ENCODE measurements at places on chromosomes 6 and 20. TPM values are rescaled to one million over a fixed set of nuclear protein-coding genes. Genes with fewer than 3 reads are reported as not detected.

GRCh38 chr20:59171986-59172385, 8.4 kb downstream of the ZNF831 start:
- no peak for DNase-seq

DNA sequence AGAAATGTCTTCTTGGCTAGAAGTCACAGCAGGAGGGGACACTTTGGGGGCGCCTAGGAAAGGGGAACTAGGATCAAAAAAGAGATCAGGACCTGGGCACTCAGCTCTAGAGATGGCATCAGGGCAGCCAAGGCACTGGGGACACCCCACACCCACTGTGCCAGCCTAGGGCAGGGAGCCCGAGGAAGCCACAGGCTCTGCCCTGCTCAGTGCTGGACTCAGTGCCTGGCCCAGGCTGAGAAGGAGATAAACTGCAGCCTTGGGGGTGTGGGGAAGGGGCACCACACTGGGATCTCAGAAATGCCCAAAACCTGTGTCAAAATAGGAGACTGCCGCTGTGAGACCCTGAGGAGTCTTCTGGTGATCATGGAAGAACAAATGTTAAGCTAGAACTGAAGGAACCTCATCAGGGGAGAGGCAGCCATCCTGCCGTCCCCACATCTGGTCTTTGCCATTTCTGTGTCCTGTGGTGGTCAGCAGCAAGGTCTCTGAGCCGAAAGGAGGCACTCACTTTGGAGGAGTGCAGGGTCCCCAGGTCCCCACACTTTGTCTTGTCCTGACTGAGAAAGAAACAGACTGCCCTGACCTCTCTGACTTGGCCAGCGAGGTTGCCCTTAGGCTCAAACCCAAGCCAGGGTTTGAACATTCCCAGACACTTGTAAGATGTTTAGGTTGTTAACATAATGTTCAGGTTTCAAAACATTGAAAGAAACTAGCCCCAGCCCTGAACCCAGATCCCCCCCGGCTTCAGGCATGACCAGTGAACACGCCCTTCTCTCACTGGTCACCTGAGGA, 2.3 kb downstream of the ARFRP1 start:
- no peak for DNase-seq

- no peak for DNase-seq
These were observed 49.3 kb downstream of the QKI start for GRCh38 chr6:163463795-163464194.

GRCh38 chr6:117417851-117418250, 7.9 kb downstream of the ROS1 start:
- DNase-seq: no peak

DNA sequence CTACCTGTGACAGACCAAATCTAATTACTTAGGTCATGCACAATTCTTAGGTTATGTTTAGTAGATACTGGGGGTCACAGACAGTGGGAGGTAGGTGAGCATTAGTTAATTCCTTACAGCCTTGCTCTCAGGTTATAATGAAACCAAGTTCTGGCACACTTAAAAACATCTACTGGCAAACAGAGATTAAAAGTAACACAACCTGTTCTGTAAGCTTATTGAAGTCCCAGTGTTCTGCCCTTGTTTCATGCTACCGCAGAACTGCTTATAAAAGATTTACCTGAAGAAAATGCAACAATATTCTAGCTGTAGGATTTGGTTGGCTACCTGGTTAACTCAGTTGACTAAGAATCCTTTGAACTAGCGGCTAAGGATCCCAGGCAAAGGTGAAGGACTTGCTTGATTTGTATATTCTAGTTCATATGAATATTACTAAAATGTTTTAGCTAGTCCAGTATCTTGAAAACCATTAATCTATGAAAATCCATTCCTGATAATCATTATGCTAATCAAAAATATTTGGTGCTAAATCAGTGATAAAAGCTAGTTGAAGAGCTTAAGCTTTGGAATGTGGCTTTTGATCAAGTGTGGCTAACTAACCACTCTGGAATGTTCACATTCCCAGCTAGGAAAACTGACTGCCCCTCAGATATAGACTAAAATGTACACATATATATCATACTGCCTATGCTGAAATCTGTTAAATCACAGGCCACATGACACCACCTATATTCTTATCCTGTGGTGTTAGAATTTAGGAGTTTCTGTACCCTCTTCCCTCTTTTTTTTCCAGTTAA, 7.2 kb downstream of the PEX3 start:
- peak; percentile 19 for DNase-seq

OPN5 gene
- total RNA-seq: not detected

C20orf141 gene
- total RNA-seq: not detected

HBS1L gene
- total RNA-seq: 158 TPM
